ENCODE measurements at places on chromosomes 3 and 15. TPM values are rescaled to one million over a fixed set of nuclear protein-coding genes. Genes with fewer than 3 reads are reported as not detected.
A peak's percentile ranks its signal among the peaks of the same experiment; 100 is the strongest.

The SLC6A20 gene
- total RNA-seq = 88.3 TPM

The UBL7 gene
- 22.3 TPM for total RNA-seq

The IMPG2 gene
- 0.35 TPM for total RNA-seq

The CAPN3 gene
- 18.9 TPM for total RNA-seq

The NME9 gene
- not detected for total RNA-seq

The OTOL1 gene
- total RNA-seq = not detected

The EPHB3 gene
- total RNA-seq = 20.3 TPM

The CHDH gene
- 57.8 TPM for total RNA-seq

GRCh38 chr3:188259191-188259590 lies 105.2 kb downstream of the LPP start:
- peaks cover 8% of the 10 kb centered on the region for H3K36me3 ChIP-seq
- H3K27me3 ChIP-seq = no peaks in the 10 kb centered on the region
- H3K27ac ChIP-seq = no peak overlapping the region
- no peak for DNase-seq
- peaks cover 53% of the 10 kb centered on the region for H3K4me1 ChIP-seq

GRCh38 chr3:117540597-117540996 lies 831.0 kb downstream of the TUSC7 start:
- no peak overlapping the region for H3K4me3 ChIP-seq
- H3K27ac ChIP-seq = no peak overlapping the region
- no peak for DNase-seq
- no peaks in the 10 kb centered on the region for H3K4me1 ChIP-seq
- no peaks in the 10 kb centered on the region for H3K36me3 ChIP-seq

GRCh38 chr3:113193288-113193687 lies 18.1 kb upstream of the BOC start:
- no peaks in the 10 kb centered on the region for H3K4me1 ChIP-seq
- DNase-seq = no peak
- no peaks in the 10 kb centered on the region for H3K36me3 ChIP-seq
- H3K27me3 ChIP-seq = no peaks in the 10 kb centered on the region
- H3K4me3 ChIP-seq = no peak overlapping the region

GRCh38 chr3:108097322-108098002 lies 6.6 kb upstream of the CD47 start:
- DNase-seq = no peak
- no peaks in the 10 kb centered on the region for H3K27me3 ChIP-seq
- H3K4me1 ChIP-seq = peaks cover 14% of the 10 kb centered on the region
- no peaks in the 10 kb centered on the region for H3K36me3 ChIP-seq
- no peak overlapping the region for H3K27ac ChIP-seq

DNA sequence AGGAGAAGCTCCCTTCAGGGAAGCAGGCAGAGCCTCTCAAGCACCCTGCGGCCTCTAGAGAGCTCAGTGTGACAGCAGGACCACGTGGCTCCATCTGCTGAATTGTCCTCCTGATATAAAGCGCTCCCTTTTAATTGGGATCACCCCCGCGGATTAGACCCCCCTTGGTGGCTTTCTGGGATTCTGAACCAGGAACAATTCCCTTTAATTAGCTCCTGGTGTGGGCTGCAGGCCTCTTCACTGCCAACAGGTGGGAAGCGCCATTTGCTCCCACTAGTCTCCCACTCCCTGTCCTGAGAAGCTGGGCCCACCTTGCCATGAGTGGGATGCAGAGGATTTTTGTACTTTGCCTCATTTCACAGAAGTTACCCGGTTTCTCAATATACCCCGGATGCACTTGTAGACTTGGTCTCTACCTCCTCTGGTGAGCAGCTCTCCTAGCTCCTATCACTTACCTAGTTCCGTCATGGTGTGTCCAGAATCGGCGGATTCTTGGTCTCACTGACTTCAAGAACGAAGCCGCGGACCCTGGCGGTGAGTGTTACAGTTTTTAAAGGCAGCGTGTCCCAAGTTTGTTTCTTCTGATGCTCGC lies 592 bp downstream of the PGPEP1L start:
- H3K4me1 ChIP-seq = no peaks in the 10 kb centered on the region
- no peaks in the 10 kb centered on the region for H3K36me3 ChIP-seq
- H3K4me3 ChIP-seq = no peak overlapping the region
- DNase-seq = no peak
- H3K27me3 ChIP-seq = no peaks in the 10 kb centered on the region
- no peak overlapping the region for H3K27ac ChIP-seq

- no peak for DNase-seq
- no peak overlapping the region for H3K27ac ChIP-seq
- H3K4me3 ChIP-seq = no peak overlapping the region
- H3K27me3 ChIP-seq = no peaks in the 10 kb centered on the region
Measured at GRCh38 chr3:17090280-17090983, 205.7 kb downstream of the PLCL2 start.

DNA sequence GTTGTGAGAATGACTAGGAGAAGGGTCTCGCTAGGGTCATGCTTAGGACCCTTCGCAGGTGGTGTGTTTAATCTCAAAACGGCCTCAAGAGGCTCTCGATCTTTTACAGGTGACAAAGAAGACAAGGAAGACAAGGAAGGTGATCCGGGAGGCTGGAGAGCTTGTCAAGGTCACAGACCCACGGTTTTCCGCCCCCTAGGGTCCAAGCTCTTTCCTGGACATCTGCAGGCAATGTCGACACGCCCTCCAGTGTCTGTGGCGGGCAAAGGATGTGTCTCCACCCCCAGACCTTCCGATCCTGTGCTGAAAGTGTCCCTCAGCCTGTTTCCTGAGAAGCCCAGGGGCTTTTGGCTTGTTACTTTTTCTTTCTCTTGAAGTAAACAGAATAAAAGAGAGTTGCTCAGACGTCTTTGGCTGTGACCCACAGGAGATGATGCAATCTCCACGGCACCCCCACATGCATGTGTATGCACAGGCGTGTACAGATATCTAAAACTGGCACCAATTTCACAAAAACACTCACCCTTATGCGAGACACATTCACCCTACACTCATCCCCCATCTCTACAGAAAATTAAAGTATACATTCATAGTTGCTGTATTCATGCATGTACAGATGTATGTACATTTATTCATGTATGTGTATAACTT lies 108.8 kb downstream of the KLF13 start:
- no peaks in the 10 kb centered on the region for H3K36me3 ChIP-seq
- peak; percentile 95 for DNase-seq
- H3K27me3 ChIP-seq = no peaks in the 10 kb centered on the region
- H3K27ac ChIP-seq = peak overlapping the region; percentile 94

- no peak overlapping the region for H3K27ac ChIP-seq
- H3K4me3 ChIP-seq = no peak overlapping the region
- H3K27me3 ChIP-seq = no peaks in the 10 kb centered on the region
- H3K36me3 ChIP-seq = no peaks in the 10 kb centered on the region
Measured at GRCh38 chr3:195579281-195579680, 4.5 kb downstream of the APOD start.

- no peak overlapping the region for H3K4me3 ChIP-seq
- no peaks in the 10 kb centered on the region for H3K36me3 ChIP-seq
- H3K27me3 ChIP-seq = no peaks in the 10 kb centered on the region
- no peak overlapping the region for H3K27ac ChIP-seq
- no peak for DNase-seq
- H3K4me1 ChIP-seq = no peaks in the 10 kb centered on the region
Measured at GRCh38 chr3:188488801-188489200, 334.8 kb downstream of the LPP start.

- H3K27ac ChIP-seq = no peak overlapping the region
- H3K36me3 ChIP-seq = no peaks in the 10 kb centered on the region
- DNase-seq = no peak
- H3K4me3 ChIP-seq = no peak overlapping the region
- H3K4me1 ChIP-seq = no peaks in the 10 kb centered on the region
- H3K27me3 ChIP-seq = no peaks in the 10 kb centered on the region
Measured at GRCh38 chr15:80878867-80879250, 99.7 kb downstream of the CEMIP start.

GRCh38 chr3:15089201-15089600 lies 9.7 kb downstream of the RBSN start:
- no peaks in the 10 kb centered on the region for H3K4me1 ChIP-seq
- no peak overlapping the region for H3K27ac ChIP-seq
- no peak overlapping the region for H3K4me3 ChIP-seq
- H3K36me3 ChIP-seq = peaks cover 68% of the 10 kb centered on the region
- DNase-seq = no peak

GRCh38 chr3:60017631-60018030 lies 967.8 kb upstream of the CFAP20DC start:
- no peaks in the 10 kb centered on the region for H3K27me3 ChIP-seq
- H3K4me1 ChIP-seq = no peaks in the 10 kb centered on the region
- H3K36me3 ChIP-seq = no peaks in the 10 kb centered on the region
- DNase-seq = no peak
- H3K4me3 ChIP-seq = no peak overlapping the region
- H3K27ac ChIP-seq = no peak overlapping the region

DNA sequence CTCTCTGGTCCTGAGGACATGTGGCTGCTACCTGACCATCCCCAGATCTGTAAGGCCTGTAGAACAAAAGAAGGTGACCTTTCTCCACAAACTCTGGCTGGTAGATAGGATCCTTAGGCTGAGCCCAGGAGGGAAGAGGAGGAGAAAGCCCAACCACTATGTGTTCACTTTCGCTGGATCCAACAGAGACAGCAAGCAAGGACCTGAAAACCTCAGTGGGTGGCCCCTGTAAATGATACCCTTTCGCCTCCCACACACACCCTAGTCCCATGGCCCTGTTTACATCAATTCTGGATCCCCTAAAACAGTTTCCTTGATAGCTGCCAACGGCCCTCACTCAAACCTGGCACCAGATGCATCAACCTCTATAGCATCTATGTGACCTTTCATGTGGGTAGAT lies 22.4 kb downstream of the CCDC12 start:
- H3K27ac ChIP-seq = peak overlapping the region; percentile 22
- H3K36me3 ChIP-seq = no peaks in the 10 kb centered on the region
- peaks cover 21% of the 10 kb centered on the region for H3K4me1 ChIP-seq
- DNase-seq = peak; percentile 23

- no peaks in the 10 kb centered on the region for H3K4me1 ChIP-seq
- no peak overlapping the region for H3K4me3 ChIP-seq
- no peaks in the 10 kb centered on the region for H3K36me3 ChIP-seq
- no peak overlapping the region for H3K27ac ChIP-seq
- peak; percentile 30 for DNase-seq
Measured at GRCh38 chr15:81280696-81281455, 43.1 kb downstream of the STARD5 start.

DNA sequence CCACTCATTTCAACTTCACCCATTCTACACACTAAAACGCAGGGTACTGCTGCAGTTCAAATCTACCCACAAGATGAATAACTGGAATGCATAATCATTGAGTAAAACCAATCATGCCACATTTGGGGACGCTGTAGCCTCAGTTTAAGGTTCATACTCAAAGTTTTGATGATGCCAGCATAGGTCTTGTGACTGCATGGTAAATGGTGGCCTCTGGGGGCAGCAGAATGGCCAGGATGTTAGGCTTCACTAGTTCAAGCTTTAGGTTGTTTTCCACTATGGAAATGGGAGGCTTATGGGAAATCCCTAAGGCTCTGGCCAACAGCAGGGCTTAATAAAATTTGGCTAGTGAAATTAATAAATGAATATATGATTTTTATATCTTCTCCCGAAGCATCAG lies 104.3 kb upstream of the TSC22D2 start:
- no peak for DNase-seq
- no peaks in the 10 kb centered on the region for H3K4me1 ChIP-seq
- H3K4me3 ChIP-seq = no peak overlapping the region
- no peaks in the 10 kb centered on the region for H3K36me3 ChIP-seq
- H3K27me3 ChIP-seq = no peaks in the 10 kb centered on the region
- H3K27ac ChIP-seq = no peak overlapping the region

- DNase-seq = no peak
- H3K4me1 ChIP-seq = peaks cover 5% of the 10 kb centered on the region
- no peak overlapping the region for H3K4me3 ChIP-seq
- H3K36me3 ChIP-seq = no peaks in the 10 kb centered on the region
Measured at GRCh38 chr15:69797051-69797595, 300.6 kb downstream of the TLE3 start.

- no peaks in the 10 kb centered on the region for H3K36me3 ChIP-seq
- H3K27ac ChIP-seq = no peak overlapping the region
- H3K27me3 ChIP-seq = no peaks in the 10 kb centered on the region
- no peak overlapping the region for H3K4me3 ChIP-seq
Measured at GRCh38 chr3:81829937-81830336, 68.5 kb upstream of the GBE1 start.

GRCh38 chr3:150286390-150287147 lies 121.5 kb upstream of the TSC22D2 start:
- H3K27me3 ChIP-seq = no peaks in the 10 kb centered on the region
- no peak overlapping the region for H3K4me3 ChIP-seq
- no peak for DNase-seq
- no peaks in the 10 kb centered on the region for H3K4me1 ChIP-seq
- H3K27ac ChIP-seq = no peak overlapping the region

GRCh38 chr15:34799149-34800101 lies 4.1 kb upstream of the ACTC1 start:
- H3K4me3 ChIP-seq = no peak overlapping the region
- no peak overlapping the region for H3K27ac ChIP-seq
- no peaks in the 10 kb centered on the region for H3K36me3 ChIP-seq
- H3K4me1 ChIP-seq = no peaks in the 10 kb centered on the region

- H3K27me3 ChIP-seq = no peaks in the 10 kb centered on the region
- H3K27ac ChIP-seq = no peak overlapping the region
- H3K4me3 ChIP-seq = no peak overlapping the region
- no peaks in the 10 kb centered on the region for H3K4me1 ChIP-seq
- no peak for DNase-seq
- no peaks in the 10 kb centered on the region for H3K36me3 ChIP-seq
Measured at GRCh38 chr3:16668776-16669545, 63.7 kb upstream of the DAZL start.

DNA sequence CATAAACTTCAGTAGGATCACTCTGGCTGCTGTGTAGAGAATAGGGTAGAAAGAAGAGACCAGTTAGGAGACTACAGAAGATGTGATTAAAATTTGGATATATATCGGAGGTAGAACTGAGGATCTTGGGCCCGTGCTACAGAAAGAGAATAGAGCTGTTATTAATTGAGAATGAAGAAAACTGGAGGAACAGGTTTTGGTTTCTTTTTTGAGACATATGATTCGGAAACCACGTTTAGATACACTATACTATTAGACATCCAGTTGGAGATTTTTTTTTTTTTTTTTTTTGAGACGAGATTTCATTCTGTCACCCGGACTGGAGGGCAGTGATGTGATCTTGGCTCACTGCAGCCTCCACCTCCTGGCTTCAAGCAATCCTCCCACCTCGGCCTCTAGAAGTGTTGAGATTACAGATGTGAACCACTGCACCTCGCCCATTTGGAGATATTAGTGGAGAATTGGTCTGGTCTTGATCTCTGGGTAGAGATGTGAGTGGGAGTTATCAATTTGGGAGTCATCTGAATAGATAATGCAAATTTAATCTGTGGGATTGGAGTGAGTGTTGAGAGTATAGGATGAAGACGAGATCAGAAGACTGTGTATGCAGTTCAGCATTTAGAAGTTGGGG lies 50.9 kb downstream of the TCF12 start:
- H3K27ac ChIP-seq = no peak overlapping the region
- H3K36me3 ChIP-seq = no peaks in the 10 kb centered on the region
- DNase-seq = no peak
- H3K4me3 ChIP-seq = no peak overlapping the region
